Stimulated activated CD8-positive, alpha-beta memory T cell treated with anti-CD3 and anti-CD28 coated beads, Interleukin-15, amount 100 ng/mL, for 24 hours (primary cell): ENCODE measurements at places on chromosomes 6 and 20.

- no peak for DNase-seq
Observed at GRCh38 chr20:23534801-23535593, 33.3 kb downstream of the CST9L start.

DNA sequence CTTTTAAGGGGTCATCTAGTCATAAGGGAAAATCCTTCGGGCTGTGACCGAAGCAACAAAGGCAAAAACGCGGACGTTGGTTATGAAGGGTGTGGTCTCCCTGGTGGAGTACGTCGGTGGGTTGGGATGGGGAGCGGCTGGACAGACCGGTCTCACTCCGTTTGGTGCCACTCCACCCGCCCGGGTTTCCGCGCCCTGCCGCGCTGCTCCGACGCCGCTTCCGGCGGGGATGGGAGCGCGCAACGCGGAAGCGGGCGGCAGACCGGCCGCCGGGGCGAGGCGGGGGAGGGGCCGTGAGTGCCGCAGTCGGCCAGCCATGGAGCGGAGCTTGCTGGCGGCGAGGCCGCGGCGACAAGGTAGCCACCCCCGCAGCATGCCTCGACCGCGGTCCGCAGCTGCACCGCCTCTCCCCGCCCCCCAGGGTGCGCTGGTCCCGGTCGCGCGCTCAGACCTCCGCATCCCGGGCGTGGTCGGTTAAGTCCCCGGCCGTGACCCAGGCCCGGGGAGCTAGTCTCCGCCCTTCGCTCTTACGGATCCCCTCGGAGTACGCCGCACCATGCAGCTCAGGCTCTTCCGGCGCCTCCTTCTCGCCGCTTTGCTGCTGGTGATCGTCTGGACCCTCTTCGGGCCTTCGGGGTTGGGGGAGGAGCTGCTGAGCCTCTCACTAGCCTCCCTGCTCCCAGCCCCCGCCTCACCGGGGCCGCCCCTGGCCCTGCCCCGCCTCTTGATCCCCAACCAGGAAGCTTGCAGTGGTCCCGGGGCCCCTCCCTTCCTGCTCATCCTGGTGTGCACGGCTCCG lies at the start of gene B3GALT4:
Gene B3GALT4 (plus strand): TSS at position 260 of the 799 bp plus-strand sequence. CDS start 297 bp downstream, at position 557.
- peak; percentile 69 for DNase-seq

GRCh38 chr20:63484651-63485403 lies 12.4 kb upstream of the KCNQ2 start:
- DNase-seq, result no peak

GRCh38 chr6:2911171-2911570 lies 8.1 kb upstream of the SERPINB9 start:
- no peak for DNase-seq

- DNase-seq, result no peak
Observed at GRCh38 chr6:28867086-28867409, 56.7 kb downstream of the TRIM27 start.

DNA sequence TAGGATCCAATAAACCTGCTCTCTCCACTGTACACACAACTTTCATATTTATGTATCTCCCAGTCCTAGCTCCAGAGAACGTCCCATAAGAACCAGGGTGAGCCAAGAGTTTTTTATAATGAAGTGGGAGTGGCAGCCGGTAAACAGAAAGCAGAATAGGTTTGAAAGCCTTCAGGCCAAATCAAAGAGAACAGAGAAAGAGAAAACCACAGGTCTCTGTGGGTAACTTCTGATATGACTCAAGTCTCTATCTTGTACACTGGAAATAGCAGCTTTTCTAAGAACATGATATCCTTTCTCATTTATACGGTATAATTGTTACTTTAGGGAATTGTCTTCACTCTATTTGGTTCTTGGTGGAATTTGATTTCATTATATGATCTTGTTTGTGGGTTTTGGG lies 273.6 kb downstream of the PACRG start:
- DNase-seq, result no peak

DNA sequence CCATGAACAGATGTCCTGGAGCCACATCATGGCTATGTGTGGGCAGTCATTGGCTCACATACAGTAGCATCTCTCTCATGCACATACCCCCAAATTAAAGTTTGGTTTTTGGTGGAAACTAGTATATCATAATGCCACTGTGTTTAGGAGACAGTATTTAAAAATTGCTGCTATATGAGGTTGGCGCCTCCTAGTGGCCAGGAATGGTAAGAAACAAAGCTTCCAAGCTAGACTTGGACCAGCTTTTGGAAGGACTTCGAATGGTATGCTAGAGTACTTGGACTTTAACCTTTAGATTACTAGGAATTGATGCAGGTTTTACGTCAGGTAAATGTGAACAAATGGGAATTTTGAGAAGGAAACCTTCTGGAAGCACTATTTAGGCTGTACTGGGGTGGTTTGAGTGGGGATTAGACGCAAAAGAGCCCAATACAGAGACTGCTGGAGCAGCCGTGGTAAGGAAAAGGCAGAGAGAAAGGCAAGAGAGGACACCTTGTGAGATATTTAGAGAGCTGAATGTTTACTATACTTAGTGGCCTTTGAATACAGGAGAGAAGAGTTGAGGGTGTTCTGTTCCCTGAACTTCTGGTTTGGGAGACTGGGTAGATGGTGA lies 23.8 kb downstream of the PRSS35 start:
- no peak for DNase-seq

- DNase-seq, result no peak
Observed at GRCh38 chr6:4677011-4677750, 99.0 kb upstream of the CDYL start.

DNA sequence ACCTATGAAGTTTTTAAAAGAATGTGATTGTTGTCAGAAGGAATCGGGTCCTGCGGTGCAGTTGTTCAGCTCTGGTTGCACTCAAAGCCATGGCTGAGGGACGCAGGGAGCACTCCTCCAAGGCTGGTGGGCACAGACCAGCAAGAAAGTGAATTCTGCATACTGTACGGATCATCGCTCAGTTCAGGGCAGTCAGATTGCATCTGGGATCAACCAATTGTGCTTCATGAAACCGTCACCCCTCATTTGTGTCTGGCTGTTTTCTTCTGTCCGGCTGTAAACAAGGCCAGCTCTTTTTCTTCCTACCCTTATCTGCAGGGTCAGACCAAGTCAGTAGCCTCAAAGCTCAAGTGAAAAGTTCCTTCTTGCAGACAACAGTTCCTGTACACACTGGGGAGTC lies 478.3 kb downstream of the TFAP2A start:
- no peak for DNase-seq

GRCh38 chr6:163442336-163442735 lies 27.8 kb downstream of the QKI start:
- DNase-seq, result no peak

- no peak for DNase-seq
Observed at GRCh38 chr6:98992535-98992934, 44.8 kb upstream of the FBXL4 start.

- no peak for DNase-seq
Observed at GRCh38 chr6:80674669-80675068, 568.2 kb downstream of the BCKDHB start.

GRCh38 chr20:39021748-39022147 lies 59.6 kb downstream of the DHX35 start:
- DNase-seq, result no peak

GRCh38 chr6:25401711-25402110 lies 122.5 kb downstream of the CARMIL1 start:
- DNase-seq, result no peak

DNA sequence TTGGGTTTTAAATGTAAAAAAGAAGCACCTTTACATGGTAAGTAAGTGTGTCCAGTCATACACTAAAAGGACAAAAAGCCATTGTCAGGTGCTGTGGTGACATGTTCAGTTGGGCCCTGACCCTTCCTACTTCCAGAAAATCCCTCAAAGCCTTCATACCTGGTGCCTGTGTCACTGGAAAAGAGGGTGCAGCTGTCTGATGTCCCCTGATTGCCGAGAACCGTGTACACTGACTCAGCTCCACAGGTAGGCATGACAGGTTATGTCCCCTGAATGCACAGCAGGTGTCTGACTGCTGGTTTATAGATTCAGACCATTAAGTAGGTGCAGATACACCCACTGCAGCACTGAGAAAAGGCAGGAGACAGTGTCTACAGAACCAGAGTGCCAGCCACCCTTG lies 99.1 kb downstream of the FOXC1 start:
- DNase-seq, result no peak

- no peak for DNase-seq
Observed at GRCh38 chr6:74735304-74735703, 470.5 kb downstream of the COL12A1 start.

DNA sequence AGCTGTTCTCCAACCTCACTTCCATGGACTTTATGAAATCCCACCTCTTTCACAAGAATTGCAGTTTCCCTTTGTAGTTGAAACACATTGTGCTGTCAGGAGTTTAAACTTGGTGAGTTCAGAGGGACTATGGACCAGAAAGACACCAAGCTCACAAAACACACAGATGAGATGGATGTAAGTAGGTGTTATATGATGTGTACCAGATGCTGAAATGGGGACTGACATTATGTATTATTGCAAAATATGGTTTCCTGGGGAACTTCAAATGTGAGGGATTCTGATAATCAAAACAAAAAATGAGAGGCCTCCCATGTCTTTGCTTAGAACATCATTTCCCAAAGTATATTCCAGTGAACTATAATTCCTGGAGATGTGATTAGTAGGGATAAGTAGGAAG lies 401.1 kb upstream of the ARID1B start:
- DNase-seq, result no peak

DNA sequence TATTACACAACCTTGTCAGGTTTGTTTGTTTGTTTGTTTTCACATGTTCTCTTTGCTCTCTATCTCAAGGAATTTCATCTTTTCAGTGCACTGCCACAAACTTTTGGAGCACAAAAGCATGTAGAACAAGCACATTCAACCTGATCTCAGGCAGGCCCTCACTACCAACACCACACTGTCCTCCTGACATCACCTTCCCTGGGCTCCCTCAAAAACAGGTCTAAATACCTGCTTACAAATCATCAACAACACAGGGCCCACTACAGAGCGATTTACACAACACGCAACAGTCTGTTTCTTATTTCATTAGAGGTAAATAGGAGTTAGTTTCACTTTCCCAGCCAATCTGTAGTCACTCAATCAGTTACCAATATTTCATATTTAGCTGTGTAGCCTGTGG lies 241.4 kb downstream of the EPHA7 start:
- no peak for DNase-seq

DNA sequence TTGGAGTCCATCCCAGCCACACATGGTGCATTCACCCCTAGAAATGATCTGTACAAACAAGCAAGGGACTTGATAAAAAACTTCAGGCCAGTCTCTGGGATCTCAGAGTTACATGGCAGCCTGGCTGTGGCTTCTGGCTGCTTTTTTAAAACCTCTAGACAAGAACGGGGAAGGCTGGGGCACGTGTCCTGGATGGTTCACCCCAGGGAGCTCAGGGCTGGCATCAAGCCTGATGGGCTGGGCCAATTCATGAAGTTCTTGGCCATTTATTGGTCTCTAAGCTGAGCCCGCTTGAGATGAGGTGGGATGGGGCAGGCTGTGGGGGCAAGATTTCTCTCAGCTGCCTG lies 10.4 kb upstream of the ZFAND3 start:
- DNase-seq, result no peak

- DNase-seq, result no peak
Observed at GRCh38 chr20:46131396-46131795, 13.3 kb downstream of the CD40 start.

DNA sequence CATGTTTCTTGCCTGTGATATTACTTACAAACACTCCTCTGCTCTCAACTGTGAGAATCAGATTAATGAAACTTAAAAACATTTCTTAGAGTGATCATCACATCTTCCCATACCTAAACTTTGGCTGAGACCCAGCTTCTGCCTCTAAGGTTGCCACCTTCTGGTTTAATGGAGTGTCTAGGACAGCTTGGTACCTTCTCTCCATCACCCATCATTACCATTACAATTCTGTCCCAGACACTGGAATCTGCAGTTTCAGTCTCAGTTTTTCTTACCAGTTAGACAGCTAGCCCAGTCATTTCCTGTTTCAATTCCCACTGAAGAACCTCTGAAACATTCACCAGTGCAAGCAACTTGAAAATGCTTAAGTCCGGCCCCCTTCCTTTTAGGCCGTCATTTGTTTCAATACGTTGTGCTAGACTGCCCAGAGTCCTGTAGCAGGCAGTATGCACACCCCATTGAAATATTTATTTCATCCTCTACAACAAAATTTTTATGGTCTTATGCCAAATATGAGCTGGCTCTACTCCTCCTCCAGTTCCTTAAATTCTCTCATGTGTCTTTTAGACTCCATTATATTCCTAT lies 107.0 kb upstream of the FOXO3 start:
- DNase-seq, result no peak

GRCh38 chr6:291697-292505 lies at the start of gene DUSP22:
TSS of gene DUSP22 (plus strand) at chr6:292487. CDS start at chr6:292540, 53 bp downstream.
- DNase-seq, result peak; percentile 58

DNA sequence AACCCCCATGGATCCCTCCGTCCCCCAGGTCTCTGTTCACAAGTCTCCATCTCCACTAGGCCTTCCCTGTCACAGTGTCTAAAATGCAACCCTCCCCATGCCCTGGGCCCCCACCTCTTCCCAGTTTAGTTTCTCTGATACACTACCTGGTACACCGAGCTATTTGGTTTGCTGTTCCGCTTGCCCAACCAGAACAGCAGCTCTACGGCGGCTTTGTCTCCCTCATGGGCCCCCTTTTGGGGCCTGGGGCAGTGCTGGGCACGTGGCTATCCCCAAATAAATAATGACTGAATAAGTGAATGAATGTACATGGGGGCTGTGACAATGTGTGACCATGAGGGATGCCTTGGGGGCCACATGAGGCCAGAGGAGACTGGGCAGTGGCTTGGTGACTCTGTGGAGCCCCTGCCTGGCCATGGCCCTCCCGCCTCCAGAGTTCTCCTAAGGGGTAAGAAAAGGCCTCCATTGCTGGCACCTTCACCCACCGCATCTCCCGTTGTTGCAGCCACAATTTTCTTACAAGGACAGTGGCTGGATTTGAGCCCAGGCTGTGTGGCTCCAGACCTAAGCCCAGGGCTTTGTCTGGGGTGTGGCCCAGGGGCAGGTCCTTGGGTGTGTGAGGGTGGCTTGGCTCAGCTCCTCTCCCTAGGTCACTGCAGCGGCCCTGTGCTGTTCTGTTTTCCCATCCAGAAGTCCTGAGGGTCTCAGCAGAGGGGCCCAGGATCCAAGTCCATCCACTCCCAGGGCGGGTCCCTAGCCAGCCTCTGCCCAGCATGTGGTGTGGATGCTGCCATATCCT lies 408.5 kb upstream of the SULF2 start:
- no peak for DNase-seq

DNA sequence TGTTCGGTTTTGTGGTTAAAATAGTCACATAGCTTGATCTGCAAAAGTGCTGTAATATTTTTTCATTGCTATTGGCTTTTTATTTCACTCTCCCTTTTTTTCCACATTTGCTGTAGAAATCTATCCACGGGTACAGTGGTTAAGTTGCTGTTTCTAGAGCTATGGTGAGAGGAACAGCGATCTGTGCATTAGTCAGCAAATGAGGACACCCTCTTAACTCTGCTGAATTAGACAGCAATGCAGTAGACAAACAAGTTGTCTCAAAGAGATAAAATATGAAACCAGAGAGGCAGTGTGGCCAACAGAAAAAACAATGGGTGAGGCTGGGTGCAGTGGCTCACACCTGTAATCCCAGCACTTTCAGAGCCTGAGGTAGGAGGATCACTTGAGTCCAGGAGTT lies 17.6 kb upstream of the SYNJ2 start:
- no peak for DNase-seq
